ENCODE measurements at places on chromosomes 1 and 21.

DNA sequence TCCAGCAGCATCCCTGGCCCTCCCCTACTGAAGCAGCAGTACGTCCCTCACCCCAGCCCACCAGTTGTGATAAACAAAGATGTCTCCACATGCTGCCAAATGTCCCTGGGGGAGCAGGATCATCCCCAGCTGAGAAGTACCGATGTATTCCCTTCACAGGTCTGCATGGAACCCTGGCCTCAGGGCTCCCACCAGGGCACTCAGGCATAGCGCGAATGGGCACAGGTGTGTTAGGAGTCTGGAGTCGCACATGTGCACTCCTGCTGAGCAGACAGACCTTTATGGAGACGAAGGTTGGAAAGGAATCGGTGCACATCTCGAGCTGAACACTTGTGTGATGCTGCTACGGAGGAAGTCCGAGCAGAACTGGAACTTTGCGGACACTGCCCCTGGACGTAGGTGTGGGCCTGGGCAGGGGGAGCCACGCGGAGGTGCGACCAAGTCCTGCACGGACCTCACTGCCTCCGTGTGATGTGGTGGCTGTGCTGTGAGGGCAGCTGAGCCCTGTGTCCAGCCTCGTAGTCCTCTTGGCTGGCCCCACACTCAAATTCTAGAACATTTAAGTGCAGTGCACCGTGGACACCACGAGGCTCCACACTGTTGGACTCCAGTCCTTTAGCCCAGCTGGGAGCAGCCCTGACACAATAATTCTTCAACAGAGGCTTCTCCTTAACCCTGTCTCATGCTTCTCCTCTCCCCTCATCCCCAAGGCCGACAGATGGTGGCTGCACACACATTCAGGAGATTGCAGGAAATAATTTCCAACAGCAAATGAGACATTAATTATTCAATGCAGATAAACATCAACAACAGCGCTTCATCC lies 43.4 kb downstream of the RSPH1 start:
- DNase-seq: no peak

GRCh38 chr1:38929476-38929875 lies 12.2 kb downstream of the RHBDL2 start:
- DNase-seq: no peak

DNA sequence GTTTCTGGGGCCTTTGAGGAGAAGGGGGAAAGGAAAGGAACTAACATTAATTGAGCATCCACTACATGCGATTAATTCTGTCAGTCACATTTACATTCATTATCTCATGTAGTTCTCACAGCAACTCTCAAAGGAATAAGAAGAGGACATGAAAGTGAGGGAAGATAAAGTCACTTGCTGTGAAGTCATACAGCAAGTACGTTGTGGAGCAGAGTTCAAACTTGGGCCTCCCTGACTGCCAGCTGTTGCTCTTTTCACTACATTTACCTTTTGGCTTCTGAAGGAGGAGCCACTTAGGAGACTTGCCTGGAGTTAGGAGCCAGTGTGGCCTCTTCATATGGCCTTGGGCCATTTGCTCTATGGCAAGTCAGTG lies 6.2 kb downstream of the ZNF691 start:
- DNase-seq: peak; percentile 7

DNA sequence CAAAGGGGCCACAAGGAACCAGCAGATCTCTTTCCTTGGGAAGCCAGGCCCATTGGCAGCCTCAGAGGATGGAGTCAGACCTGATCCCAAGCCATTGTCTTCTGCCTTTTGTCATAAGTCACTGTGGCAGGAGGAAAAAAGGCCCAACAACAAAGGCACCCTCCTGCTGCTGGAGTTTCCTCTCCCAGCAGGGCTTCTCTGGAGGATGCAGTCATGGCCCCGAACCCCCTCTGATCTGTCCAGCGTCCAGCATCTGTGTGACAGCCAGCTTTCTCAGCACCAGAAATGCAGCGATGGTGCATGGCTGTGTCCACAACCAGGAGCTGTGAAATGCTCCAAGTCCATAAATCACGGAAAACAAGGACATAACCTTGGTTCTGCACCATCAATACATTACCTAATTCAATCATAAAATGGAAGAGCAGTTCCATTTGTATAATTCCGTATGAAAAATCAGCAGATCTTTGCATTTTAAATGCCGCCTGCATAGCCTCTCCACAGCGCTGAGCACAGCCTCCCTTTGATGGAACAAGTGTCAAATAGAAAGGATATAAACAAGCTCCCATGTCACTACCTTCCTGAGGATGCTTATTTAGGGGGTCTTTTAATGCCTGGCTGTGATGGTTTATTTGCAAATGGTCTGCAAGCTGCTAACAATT lies 30.6 kb downstream of the AJAP1 start:
- no peak for DNase-seq

DNA sequence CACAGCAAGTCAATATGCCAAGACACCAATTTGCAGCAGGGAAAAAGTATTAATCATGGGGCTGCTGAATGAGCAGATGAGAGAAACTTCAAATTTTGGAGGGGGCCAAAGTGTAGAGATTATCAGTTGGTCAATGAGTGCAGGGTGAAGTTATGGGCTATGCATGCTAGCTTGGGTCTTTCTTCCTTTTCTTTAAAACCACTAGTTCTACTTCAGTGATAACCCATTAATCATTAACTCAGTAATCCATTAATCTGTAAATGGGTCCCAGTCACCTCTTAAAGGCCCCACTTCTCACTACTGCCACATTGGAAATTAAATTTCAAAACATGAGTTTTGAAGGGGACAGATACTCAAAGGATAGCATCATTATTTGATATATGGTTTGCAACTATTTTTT lies 688.6 kb upstream of the ADGRL4 start:
- no peak for DNase-seq

DNA sequence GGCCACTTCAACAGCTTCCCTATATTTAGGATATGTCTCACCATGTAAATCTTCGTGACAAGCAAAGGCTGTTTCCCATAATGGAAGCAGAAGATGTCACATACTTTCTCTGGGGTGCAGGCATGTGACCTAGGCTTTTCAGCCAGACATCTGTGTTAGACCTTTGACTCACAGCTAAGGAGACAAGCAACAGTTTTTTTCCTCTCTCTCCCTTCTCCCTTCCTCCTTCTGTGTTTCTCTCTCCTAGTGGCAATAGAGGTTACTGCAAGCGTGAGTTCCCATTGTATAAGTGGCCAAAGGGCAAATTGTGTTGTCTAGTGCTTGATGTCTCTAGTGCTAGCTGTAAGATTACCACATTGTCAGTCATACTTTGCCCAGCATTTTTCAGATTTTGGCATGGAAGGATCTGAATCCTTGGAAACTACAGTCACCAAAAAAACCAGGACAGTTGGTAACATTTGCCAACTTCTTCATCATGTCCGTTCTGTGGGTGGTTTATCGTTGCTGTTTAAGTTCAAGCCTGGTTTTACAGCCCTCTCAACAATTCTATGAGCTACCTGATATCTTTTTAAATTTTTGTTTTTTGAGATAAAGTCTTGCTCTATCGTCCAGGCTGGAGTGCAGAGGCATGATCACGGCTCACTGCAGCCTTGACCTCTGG lies 44.4 kb upstream of the RABGAP1L start:
- peak; percentile 54 for DNase-seq

- DNase-seq: no peak
Measured at GRCh38 chr1:182993746-182994145, 29.5 kb upstream of the LAMC1 start.

DNA sequence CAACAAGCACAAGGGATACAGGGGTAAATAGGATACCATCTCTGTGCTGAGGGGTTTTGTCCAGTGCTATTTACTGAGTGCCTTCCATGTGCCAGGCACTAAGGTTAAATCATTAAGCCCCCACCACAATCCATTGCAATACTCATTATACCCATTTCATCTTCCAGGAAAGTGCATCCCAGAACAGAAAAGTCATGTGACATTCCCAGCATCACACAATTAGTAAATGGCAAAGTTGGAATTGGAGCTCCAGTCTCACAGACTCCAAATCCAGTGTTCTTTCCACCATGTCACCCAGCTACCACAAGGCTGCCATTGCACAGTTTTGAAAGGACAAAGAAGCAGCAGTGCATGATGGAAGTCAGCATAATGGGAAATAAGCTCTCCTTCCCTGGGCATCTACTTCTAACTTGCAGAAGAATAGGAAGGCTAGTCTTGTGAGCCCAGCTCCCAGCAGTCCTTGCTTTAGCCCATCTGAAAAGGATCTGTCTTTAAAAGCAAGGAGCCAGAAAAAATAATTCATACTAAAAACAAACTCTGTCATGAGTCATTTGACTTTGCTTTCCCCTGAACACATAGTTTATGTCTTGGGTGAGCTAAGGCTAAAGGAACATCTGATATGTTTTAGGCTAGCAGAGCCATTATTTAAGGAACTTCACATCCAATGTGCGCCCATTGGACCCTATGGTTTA lies 111.4 kb upstream of the HOOK1 start:
- peak; percentile 84 for DNase-seq

DNA sequence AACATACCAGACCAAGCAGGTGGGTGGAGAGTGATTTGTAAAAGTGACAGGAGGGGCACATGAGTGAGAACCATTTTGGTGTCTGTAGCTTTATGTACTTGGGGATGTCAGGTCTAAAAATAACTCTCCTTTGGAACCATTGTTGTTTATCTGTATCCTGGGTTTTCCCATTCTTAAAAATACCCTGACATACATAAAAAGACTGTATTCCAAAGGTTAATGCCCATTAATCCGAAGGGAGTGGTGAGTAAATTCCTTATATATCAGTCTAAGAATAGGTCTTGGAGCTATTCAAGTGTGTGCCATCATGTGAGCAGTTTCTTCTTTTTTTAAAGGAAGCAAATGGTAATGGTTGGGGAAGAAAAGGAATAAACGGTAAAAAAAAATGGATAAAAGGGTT lies 117.5 kb downstream of the TGFB2 start:
- no peak for DNase-seq

DNA sequence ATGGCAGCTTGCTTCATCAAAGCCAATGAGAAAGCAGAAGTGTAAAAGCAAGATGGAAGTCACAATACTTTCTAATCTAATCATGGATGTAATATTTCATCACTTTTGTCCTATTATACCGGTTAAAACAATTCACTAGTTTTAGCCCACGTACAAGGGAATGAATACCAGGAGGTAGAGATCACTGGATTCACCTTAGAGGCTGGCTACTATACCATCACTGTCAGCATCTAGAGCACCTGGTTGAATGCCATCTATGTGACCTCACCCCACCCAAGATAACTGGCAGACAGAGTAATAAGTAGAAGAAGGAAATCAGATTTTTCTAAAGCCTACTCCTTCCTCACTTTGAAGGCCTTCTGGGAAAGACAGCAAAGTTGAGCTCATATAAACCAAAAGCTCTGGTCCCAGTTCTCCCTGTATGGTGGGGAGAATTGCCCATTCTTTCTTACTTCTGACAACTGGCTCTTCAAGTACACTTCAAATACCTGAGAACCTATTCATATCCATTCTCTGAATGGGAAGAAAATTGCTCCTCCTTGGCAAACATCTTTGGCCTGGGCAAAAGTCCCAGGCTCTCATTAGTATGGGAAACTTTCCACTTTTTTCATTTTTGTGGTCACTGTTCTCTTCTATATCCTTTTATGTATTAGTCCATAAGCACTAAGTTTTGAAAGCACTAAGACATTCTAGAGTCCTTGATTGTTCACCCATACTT lies 24.8 kb downstream of the HSD3B1 start:
- peak; percentile 41 for DNase-seq

- DNase-seq: no peak
Measured at GRCh38 chr1:29471487-29472313, 235.4 kb downstream of the PTPRU start.

- DNase-seq: no peak
Measured at GRCh38 chr1:167365360-167365759, 144.7 kb downstream of the POU2F1 start.

DNA sequence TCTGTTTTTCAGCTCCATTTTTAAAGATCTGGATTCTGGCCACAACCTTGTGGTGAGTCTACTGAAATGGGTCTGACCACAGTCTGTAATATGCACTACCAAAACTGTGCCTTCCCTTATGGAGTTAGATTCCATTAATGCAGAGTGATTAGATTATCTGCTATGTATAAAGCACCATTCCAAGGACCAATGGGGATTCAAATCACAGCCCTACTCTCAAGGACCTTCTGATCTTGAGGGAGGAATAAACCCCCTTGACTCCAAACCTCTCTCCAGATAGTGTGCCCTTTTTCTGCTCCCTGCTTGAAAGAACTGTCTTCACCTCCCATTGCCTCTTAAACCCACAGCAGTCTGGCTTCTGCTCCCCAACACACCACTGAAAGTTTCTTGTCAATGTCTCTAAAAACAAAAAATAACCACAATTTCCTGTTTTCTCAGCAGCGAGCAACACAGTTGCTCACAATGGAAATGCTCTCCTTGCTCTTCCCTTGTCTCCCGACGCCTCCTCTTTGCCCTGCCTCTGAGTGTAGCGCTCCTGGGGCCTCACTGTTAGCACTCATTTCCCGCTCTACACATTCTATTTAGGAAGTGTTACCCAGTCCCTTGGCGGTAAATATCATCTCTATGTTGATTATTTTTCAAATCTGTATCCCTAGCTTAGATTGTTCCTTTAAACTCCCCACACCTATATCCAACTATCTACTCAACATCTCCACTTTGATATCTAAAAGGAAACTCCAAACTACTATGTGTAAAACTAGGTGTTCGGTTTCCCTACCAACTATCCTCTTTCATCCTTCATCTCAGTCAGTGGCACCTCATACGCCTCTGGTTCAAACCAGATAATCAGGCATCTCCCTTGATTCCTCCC lies 13.6 kb downstream of the PCNX2 start:
- DNase-seq: peak; percentile 47

- no peak for DNase-seq
Measured at GRCh38 chr1:115811140-115811828, 29.6 kb downstream of the NHLH2 start.

DNA sequence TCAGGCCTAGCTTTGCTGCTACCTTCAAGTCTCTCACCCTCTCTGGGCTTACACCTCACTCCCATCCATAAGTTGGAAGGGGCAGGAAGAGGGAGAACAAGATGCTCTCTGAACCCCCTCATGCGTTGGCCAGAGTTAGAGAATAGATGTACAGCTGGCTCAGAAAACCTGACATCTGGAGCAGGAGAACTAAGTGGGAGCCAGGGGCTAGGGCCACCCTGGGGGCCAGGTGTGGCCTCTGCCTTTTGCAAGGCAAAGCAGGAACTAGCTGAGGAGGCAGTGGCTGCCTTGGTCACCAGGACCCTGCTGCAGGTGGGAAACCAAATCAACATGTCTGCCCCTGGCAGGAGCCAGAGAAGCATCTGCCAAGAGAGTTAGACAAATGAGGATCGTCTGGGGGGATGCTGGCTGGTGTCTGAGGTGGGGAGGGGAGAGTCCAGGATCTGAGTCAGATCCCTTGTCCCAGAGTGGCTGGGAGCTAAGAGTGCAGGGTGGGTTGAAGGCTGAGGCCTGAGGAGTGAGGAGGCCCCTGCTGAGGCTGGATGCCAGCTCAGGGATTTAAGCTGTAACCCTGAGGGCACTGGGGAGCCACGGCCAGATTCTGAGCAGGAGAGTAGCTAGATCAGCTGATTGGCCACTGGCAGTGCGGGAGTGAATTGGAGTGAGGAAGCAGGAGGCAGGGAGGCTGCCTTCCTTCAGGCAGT lies 115.0 kb downstream of the EPHB2 start:
- DNase-seq: no peak

- DNase-seq: no peak
Measured at GRCh38 chr21:14740692-14741091, 194.6 kb upstream of the SAMSN1 start.
